ENCODE measurements at places on chromosomes 12 and 14.

DNA sequence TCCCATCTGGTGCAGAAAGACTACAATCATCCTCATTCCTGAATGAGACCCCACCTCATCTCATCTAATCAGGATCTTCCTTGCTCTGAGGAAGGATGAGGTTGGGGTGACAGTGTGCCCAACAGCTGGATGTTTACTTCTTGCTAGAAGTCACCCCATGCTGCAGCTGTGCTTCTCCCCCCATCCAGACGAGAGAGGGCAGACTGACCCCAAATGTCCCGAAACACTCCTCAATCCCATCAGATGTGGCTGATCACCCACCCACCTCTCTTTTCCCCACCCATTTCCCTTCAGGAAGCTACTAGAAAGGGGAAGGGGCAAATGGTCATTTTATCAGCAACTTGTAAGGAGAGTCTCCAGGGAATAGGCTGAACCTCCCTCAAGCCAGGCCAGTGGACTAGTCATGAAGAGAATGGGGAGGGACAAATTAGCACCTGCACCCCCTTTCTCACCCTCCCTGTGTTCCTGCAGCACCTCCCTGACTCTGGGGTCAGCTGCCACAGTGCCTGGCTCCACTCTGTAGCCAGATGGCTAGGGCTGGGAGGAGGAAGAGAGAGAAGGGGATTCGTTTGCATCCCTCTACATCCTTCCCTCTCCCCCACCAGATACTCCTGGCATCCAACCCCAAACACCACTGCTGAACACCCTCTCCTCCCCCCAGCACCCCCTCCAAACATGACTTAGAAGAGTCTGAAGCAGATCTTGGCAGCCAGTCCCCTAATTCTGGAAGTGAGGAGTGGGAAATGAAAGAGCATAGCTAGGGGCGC lies 2.8 kb upstream of the BAZ2A start:
- DNase-seq: no peak

- DNase-seq: peak; percentile 71
Measured at GRCh38 chr14:50001999-50002925, 109.4 kb downstream of the ARF6 start.

DNA sequence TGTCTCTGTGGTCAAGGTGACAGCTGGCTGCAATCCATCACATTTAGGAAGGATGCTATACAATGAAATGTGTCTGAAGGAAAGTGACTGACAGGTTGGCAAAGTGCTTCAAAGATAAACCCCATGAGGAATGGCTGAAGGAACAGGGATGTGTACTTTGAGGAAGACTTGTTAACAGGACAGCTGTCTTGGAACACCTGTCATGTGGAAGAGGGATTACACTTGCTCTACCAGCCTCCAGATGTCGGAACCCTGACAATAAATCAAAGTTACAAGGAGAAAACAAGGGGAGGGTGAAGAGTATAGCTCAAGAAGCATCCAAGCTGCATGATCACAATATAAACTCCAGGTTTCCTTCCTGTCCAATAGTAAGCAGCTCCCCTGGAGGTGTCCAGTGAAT lies 147.8 kb upstream of the TMCC3 start:
- no peak for DNase-seq

DNA sequence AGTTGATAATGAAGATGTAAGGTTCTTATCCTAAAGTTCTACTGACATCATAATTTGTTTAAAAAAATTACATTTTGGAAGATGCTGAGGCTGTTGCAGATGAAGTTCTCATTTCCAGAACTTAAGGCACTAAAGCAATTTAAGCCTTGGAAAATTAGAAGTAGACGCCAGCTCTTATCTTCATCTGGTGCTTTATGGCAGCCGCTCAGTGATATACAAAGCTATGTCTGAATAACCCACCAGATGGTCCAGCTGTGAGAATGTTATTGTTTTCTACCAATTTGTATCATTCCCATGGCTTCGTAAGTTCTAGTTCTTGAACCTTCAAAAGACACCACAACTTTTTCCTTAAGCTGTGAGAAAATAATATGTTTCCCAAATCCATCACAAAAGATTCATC lies 212.1 kb upstream of the ARID2 start:
- DNase-seq: no peak

DNA sequence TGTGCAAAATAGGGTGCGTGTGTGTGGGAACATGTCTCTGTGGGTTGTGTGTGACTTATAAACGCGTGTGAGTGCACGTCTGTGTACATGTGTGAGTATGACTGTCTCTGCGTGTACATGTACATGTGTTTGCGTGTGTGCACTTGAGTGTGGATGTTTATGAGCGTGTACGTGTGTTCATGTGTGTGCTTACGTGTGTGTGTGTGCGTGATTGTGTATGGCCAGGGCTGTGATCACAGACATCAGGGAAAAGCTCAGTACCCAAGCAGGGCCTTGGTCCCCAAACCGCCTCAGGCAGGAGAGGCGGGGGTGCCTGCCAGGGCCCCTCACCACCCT lies 326.3 kb upstream of the DIO3 start:
- no peak for DNase-seq

DNA sequence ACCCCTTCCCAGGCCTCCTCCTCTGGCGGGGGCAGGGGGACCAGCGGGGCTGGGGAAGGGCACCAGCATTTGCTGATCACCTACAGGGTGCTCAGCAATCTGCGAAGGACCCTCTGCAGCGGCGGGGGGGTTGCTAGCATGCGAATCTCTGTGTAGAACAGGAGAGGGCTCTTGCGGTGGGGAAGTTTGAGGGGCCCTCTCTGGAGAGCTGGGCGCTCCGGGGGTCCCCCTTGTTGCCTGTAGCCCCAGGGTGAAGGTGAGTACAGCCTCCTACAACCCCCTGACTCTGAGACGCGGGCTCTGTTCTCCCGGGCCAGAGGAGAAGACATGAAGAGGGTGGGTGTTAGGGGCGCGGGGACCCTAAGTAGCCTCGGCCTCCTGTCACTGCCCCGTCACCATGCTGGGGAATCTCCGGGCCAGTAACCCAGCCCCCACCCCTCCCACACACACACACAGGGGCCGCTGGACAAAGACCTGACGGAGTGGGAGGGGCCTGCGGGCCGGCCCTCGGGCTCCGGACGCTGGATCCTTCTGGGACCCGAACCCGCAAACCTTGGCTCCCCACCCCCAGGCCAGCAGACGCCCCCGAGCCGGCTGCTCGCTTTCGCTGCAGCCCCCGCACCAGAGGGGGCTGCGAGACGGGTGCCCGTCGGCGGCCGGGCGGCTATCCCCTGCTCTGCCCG lies 734 bp downstream of the FIGNL2 start:
- no peak for DNase-seq

- DNase-seq: no peak
Measured at GRCh38 chr14:100423317-100424010, 100.3 kb downstream of the SLC25A47 start.

DNA sequence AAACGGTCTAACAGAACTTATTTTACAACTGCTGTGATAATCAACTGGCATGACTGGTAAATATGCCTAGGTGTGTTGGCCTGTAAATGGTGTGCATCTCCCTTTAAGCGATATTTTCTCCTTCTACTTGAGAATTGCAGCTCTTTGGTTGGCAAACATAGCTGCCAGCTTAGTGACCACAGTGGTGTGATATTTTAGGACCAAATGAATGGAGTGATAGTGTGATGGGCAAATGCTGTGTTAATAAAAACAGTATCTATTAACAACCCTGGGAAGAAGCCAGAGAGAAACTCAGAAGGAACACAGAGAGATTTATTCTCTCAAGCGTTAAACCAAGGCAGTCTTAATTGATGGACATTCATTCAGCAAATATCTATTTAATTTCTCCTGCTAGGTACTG lies 278.4 kb downstream of the AACS start:
- DNase-seq: no peak

DNA sequence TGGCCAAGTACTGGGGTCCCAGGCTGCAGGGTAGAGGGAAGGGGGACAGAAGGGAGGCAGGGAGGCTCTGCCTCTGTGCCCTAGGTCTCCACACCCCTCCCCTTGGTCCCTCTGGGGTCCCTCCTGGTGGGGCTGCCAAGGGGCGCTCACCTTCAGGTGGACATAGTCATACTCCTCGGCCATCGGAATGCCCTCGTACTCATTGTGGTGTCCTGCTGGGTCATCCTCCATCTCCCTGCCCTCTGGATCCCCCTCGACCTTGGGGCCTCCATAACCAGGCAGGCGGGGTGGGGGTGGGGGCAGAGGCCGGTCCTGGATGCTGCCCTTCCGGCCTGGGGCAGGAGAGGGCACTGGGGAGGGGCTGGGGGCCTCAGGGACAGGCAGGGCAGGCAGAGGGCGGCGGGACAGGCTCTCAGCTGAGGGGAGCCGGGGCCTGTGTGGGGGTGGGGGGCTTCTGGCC lies 5.8 kb downstream of the EFS start:
- peak; percentile 27 for DNase-seq

- DNase-seq: no peak
Measured at GRCh38 chr14:66001356-66001755, 484.8 kb upstream of the CCDC196 start.

DNA sequence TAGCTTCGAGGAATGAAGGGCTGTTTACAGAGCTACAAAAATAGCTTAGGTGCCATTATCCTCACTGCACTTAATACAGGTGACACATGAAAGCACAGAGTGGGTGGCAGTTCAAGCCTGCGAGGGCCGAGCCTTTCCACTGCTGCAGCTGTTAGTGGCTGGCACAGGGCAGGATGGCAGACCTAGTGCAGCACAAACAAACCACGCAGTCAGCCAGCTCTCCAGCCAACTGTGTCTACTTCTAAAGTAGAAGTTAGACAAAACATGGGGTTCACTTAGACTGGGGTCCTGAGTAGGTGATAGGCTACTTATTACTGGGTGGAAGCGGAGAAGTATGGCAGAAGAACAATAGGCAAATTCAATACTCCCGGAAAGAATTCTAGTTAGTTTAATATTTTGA lies 95.4 kb downstream of the DUSP16 start:
- DNase-seq: no peak

GRCh38 chr12:20364501-20364900 lies 3.8 kb upstream of the PDE3A start:
- DNase-seq: no peak

DNA sequence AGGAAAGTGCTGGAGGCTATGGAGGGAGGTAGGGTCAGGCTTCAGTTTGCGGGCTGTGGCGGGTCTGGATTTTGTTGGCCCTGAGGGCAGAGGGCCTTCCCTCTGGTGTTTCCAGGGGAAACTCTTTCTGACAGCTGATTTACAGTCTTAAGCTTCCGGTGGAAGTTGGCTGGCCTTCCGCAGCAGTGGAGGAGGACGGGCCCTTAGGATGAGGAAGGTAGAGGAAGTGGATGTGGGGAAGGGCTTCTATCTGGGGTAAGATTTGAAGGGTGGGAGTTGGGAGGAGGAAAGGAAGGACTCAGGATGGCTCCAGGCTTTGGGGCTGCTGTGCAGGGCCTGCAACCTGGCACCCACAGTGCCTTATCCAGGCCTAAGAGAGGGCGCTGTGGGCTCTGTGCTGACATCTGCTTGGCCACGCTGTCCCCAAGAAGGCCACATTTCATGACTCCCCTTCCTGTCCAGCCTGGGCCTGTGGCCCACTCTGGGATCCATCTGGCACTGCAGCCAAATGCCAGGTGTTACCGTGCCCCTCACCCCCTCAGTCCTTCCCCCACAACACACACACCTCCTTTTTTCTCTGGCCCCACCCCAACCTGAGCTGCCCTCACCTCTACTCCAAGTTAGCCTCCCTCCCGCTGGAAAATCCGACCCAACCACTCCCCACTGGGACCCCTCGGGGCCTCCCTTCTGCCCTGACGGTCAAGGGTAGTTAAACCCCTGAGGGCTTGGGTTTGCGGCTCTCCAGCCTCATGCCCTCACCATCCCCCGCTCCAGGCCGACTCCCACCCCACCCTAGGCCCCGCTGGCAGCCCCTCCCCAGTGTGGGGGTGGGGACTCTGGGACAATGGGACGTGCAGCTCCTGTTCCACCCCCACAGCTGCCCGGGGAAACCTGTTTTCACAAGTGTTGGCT lies 7.7 kb upstream of the PPP1R13B start:
- no peak for DNase-seq

GRCh38 chr12:91627225-91627624 lies 444.6 kb upstream of the DCN start:
- DNase-seq: no peak

GRCh38 chr14:45258073-45258472 lies 5.1 kb upstream of the MIS18BP1 start:
- DNase-seq: no peak

DNA sequence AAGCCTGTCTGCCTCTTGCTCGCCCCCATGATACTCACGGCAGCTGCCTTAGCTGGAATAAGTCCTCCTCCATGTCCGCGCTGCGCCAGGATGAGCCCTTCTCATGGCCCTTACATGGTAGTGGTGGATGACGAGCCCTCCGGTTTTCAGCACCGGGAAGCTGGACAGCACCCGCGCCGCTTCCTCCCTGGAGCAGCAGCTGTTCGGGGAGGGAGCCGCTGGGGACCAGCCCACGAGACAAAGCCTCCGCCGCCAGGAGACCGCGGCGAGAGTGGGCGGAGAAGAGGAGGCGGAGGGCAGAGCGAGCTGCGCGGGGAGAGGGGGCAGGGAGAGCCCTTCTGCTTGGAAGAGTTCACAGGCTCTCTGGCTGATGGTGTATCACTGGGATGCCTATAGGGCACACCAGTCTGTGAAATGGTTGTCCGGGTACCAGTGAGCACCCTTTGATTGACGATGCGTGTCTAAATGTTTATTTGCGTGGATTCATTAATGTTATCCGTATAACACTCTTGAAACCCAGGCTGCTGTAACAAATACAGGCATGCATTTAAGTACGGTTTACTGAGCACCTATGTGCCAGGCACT lies at the start of gene SVOP:
SVOP (minus strand) TSS at position 273 of the 585 bp plus-strand sequence; CDS start at position 73, 200 bp downstream.
- no peak for DNase-seq

DNA sequence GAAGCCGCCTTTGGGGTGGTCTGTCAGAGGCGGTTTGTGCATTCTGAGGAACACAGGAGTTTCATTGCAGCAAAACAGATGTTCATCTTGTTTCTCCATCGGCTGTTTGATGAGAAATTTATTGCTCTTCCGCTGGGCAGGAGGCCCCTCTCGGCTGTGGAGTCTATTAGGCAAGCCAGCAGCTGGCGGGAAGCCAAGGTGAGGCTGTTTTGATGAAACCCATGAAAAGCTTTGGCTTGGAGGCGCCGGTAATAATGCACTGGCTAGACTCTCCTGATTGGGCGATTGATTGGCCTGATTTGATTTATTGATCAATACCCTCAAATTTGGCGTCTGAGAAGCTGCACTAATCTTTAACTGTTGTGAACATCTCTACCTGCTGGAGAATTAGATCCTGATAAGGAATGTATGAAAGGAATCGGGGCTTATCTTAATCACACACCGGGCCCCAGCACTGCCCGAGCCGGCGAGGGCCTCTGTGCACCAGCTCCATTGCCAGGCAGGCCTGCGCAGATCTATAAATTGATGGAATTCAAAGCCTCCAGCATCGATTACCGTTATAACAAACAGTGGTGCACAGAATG lies 187.7 kb downstream of the PHETA1 start:
- DNase-seq: peak; percentile 67

GRCh38 chr14:91380610-91381371 lies 36.8 kb downstream of the CCDC88C start:
- no peak for DNase-seq

DNA sequence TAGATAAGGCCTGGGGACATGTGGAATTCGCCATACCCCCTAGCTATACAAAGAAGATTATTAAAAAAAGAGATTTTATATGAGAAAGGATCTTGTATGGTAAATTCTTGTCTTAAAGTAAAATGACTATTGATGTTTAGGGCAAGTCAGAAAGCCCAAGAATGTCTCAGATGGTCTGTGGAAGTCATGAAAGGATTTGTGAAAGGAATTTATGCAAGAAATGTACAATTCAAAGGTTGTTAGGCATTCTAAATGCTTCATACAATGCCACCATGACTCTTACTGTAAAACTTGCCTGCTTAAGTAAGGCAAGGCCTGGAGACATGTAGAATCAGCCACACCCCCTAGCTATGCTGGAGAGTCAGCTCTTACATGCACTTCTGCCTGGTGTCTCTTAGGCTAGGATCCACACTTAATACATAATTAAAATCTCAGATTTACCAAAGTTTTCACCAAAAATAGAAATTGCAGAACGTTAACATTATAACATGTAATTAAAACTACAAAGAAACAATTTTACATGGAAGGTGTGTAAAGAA lies 8.9 kb upstream of the ETNK1 start:
- DNase-seq: no peak
